ENCODE measurements at places on chromosomes 4 and X.

DNA sequence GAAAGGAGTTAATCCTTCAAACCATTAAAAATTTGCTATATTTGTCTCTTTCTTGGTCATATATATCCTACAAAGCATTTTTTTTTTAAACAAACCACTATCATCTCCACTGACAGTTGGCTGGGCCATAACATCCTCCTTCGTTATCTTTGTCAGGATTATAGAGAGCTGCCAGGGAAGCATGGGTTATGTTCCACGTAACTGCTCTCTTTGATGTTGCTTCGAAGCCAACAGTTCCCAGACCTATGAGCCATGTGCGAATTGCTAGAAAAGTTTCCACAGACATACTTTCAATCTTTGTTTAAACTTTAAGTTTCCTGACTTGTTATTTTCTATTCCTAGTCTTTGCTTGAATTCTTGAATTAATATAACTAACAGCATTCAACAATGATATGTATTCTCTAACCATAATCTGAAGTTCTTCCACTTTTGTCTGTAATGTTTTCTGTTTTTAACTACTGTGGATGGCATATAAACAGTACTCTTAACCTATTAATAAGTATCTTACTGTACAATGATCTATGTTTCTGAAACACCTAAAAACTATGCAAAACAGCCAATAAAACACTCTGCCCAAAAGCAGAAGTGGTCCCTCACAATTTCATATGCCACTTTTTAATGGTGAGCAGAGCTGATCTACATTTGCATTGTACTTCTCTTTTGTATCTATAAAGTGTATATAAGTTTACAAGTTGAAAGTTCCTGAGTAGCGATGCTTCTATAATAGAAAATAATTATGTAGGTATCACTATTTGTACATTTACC is 37.9 kb downstream of the EREG start:
- DNase-seq, result no peak

- no peak for DNase-seq
Measured at GRCh38 chr4:122980860-122981259, 58.5 kb upstream of the NUDT6 start.

- no peak for DNase-seq
Measured at GRCh38 chr4:168769416-168769815, 240.6 kb downstream of the CBR4 start.

DNA sequence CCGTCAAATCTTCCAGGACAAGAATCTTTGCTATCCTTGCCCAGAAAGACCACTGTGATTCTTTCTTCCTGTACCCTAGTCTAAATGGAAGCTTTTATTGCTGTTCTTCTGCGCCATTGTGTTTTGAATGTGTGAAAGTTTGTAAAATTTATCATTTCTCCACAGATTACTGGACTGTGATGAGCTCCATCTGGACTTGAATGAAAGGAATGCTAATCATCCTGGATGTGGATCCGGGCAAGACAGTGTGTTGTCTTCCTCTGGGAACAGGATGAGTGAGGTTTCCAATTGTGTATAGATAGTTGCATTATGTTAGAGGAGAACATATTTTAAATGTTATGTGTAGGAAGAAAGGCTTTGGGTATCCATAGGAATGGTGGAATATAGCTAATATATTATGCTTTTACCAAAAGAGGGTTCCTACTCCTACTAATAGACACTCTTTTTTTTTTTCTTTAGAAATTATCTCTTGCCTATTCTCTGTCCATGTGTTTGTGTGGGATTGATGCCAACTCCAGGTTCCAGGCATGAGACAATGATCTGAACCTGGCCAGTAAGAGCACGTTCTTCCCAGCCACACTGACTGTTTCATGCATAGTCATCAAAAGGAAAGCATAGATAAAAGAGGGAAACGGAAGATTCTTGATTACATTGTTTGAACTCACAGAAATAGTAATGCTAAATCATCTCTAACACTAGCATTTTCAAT is 803.6 kb upstream of the ADGRL3 start:
- no peak for DNase-seq

- no peak for DNase-seq
Measured at GRCh38 chrX:96721354-96721753, 36.7 kb downstream of the DIAPH2 start.

GRCh38 chr4:39367166-39367565 is 1.0 kb upstream of the RFC1 start:
- no peak for DNase-seq

- DNase-seq, result no peak
Measured at GRCh38 chrX:48683411-48683982, at the start of gene WAS. TSS of gene WAS (plus strand) at chrX:48683799. CDS start at chrX:48683854, 55 bp downstream.

DNA sequence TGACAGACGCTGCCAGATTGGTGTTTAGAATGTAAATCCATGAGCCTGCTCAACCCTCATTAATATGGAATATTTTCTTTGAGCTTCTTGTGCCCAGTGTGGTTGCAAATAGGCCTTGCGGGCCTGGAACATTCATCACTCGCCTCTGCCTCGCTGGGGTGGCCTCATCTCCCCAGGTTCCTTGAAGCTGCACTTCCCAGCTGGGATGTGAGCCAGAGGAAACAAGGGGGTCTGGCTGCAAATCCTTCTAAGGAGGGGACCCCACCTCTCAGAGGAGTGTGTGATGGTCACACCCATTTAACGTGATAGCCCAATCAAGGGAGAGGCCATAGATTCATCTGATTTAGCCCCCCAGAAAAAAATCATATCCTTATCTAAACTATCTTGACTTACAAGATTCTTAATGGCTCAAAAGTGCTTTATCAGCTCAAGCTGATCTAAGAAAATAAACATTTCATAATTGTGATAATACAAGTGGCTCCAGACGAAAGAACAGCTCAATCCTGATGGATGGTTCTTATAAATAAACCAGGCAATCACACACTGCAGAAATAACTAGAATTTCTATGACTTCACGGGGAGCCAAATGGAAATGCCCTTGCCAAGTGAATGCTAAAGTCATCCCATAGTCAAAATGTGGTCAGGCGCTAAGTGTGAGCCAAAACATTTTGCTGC is 189.9 kb downstream of the PTTG2 start:
- DNase-seq, result no peak

- no peak for DNase-seq
Measured at GRCh38 chr4:147773261-147774184, 41.6 kb downstream of the ARHGAP10 start.

Measured in effector CD8-positive, alpha-beta T cell (primary cell).